Activated CD4-positive, alpha-beta memory T cell treated with anti-CD3 and anti-CD28 coated beads for 36 hours (primary cell): ENCODE measurements at places on chromosomes 1 and 21. TPM values are rescaled to one million over a fixed set of nuclear protein-coding genes. Genes with fewer than 3 reads are reported as not detected.

- H3K27me3 ChIP-seq, result peaks cover 8% of the 10 kb centered on the region
- no peak overlapping the region for H3K27ac ChIP-seq
- no peak overlapping the region for H3K4me3 ChIP-seq
- H3K4me1 ChIP-seq, result peaks cover 11% of the 10 kb centered on the region
- no peaks in the 10 kb centered on the region for H3K36me3 ChIP-seq
- DNase-seq, result no peak
Measured at GRCh38 chr21:35473496-35473895, 424.4 kb upstream of the RUNX1 start.

DNA sequence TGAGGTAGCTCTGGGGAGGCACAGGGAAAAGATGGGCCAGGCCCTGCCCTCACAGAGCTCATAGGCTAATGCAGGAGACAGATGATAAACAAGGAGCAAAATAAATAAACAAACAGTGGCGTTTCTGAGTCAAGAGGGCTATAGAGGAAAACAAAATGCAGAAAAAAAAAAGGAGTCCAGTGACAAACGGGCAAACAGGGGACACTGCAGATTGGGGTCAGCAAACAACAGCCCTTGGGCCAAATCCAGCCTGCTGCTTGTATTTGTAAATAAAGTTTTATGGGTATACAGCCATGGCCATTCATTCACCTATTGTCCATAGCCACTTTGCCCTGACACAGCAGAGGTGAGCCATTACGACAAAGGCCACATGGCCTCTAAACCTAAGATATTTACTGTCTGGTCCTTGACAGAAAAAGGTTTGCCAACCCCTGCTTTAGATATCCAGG is 19.1 kb upstream of the PINK1 start:
- no peak overlapping the region for H3K4me3 ChIP-seq
- no peaks in the 10 kb centered on the region for H3K36me3 ChIP-seq

- no peak overlapping the region for H3K27ac ChIP-seq
- H3K27me3 ChIP-seq, result no peaks in the 10 kb centered on the region
- H3K4me3 ChIP-seq, result no peak overlapping the region
- H3K36me3 ChIP-seq, result no peaks in the 10 kb centered on the region
- DNase-seq, result no peak
- H3K4me1 ChIP-seq, result no peaks in the 10 kb centered on the region
Measured at GRCh38 chr1:104733866-104734265, 984.2 kb downstream of the AMY1C start.

- H3K36me3 ChIP-seq, result peaks cover 6% of the 10 kb centered on the region
- H3K4me1 ChIP-seq, result no peaks in the 10 kb centered on the region
- H3K27me3 ChIP-seq, result no peaks in the 10 kb centered on the region
Measured at GRCh38 chr1:207366022-207366421, 44.5 kb downstream of the CD55 start.

Gene AGMAT
- total RNA-seq, result 13.9 TPM

DNA sequence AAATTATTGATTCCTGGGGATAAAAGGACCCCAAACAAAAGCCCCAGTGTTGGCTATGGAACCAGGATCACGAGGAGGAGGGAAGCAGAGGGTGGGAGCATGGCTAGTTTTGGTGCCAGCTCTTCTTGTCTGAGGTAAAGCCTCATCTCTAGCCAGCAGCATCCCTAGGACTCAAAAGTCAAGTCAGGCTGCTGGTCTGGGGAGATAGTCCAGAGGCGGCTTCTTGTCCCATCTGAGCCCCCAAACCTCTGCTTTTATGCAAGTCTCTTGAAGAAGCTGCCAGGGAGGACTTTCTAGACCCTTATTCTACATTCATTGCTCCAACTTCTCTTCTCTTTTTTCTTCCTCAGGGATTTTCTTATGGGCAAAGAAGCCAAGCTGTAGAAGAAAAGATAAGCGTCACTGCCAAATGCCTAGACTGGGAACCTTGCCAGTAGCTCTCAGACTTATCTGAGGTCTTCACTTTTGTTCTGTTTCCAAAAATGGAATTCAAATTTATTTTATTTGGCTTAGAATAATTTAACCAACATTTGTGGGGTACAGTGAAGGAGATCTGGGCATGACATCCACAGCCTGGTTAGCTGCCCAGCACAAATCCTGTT is 6.9 kb upstream of the ANKRD35 start:
- no peaks in the 10 kb centered on the region for H3K4me1 ChIP-seq
- no peaks in the 10 kb centered on the region for H3K27me3 ChIP-seq
- no peaks in the 10 kb centered on the region for H3K36me3 ChIP-seq
- no peak overlapping the region for H3K4me3 ChIP-seq
- no peak for DNase-seq

- no peak overlapping the region for H3K27ac ChIP-seq
- H3K36me3 ChIP-seq, result peaks cover 4% of the 10 kb centered on the region
- H3K27me3 ChIP-seq, result no peaks in the 10 kb centered on the region
- no peak overlapping the region for H3K4me3 ChIP-seq
- no peak for DNase-seq
Measured at GRCh38 chr1:1543706-1544099, 3.3 kb upstream of the TMEM240 start.

Gene YOD1
- total RNA-seq, result 6.3 TPM
